Activated CD4-positive, alpha-beta memory T cell treated with anti-CD3 and anti-CD28 coated beads for 36 hours (primary cell): ENCODE measurements at places on chromosomes 7 and 10.
A peak's percentile ranks its signal among the peaks of the same experiment; 100 is the strongest.

DNA sequence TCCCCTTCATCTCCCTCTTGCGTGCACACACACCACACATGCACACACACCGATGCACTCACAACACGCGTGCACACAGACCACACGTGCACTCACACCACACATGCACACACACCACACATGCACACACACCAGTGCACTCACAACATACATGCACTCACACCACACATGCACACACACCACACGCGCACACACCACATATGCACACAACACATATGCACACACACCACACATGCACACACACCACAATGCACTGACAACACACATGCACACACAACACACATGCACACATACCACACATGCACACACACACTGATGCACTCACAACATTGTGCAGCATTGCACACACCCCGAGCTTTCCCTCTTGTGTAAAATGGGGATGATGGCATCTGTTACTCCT is 68.1 kb downstream of the TRRAP start:
- DNase-seq = no peak

GRCh38 chr10:5945561-5946418 is 31.6 kb downstream of the IL15RA start:
- no peak for DNase-seq

- peak; percentile 26 for DNase-seq
Measured at GRCh38 chr7:96837593-96837992, 127.9 kb upstream of the SEM1 start.

DNA sequence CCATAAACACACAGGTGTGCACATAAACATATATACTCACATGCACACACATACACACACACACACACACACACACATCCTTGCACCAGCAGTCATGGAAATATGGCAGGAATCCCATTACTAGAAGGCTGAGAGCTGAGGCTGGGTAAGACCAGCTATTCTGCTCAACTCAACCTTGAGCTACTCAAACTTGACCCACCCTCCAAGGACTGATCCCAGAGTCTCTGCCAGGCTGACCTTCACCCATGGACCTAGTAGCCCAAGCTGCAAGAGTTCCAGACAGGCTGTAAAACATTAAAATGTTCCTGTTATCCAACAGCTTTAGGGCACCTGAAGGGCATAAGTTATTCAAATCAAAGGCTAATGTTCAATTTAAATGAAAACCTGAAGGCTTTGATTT is 134.6 kb downstream of the FRMD4A start:
- DNase-seq = no peak

DNA sequence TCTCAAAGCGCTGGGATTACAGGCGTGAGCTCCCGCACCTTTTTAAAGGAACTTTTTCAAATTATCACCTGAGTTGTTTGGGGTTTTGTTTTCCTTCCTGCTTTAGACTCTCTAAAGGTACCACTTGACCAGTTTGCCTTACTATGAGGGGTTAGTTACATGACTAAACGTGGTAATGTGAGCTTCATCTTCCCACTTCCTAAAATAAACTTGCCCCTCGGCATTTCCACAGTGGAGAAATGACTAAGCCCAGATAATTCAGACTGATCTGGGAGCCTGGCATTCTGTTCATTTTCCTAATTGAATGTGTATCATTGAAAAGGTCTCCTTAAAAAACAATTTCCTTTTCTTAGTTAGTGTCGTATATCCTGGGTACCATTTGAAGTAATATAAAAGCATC is 163.4 kb downstream of the PLXDC2 start:
- no peak for DNase-seq
